ENCODE measurements at places on chromosomes 1 and 21. TPM values are rescaled to one million over a fixed set of nuclear protein-coding genes. Genes with fewer than 3 reads are reported as not detected.

GRCh38 chr1:231702331-231702730 is 75.7 kb downstream of the DISC1 start:
- no peak for DNase-seq

Gene GRHL3
- 0.03 TPM for total RNA-seq

Gene LRRC38
- 0.71 TPM for total RNA-seq

DNA sequence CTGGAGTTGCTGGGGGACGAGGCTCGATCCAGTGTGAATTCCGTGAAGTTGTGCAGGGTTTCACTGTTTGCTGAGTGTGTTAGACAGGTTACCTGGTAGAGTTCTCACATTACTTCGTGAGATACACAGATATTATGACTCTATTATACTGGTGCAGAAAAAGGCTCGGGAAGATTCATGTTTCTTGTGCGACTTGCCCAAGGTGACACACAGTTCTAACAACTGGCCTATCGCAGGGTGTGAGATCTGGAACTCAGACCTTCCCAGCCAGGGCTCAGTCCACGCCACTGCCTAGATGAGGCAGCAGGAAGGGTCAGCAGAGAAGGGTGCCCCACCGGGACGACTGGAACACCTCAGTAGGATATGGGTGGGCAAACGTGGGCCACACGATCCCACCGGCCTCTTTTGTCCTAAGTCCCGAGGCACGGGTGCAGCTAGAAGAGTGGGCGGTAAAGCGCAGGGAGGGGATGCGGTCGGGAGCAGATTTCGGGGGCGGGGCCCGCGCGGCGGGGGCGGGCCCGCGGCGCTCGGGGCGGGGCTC is 296 bp upstream of the RNPEP start:
- DNase-seq = no peak

DNA sequence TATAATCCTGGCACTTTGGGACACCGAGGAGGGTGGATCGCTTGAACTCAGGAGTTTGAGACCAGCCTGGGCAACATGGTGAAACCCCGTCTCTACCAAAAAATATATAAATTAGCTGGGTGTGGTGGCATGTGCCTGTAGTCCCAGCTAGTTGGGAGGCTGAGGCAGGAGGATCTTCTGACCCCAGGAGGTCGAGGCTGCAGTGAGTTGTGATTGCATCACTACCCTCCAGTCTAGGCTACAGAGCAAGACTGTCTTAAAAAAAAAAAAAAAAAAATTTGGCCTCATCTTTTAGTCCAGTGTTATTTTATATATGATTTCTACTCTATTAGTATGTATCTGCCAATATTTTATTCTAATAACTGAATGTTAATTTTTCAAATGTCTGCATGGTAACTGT is 59.7 kb downstream of the PPP2R5A start:
- no peak for DNase-seq

DNA sequence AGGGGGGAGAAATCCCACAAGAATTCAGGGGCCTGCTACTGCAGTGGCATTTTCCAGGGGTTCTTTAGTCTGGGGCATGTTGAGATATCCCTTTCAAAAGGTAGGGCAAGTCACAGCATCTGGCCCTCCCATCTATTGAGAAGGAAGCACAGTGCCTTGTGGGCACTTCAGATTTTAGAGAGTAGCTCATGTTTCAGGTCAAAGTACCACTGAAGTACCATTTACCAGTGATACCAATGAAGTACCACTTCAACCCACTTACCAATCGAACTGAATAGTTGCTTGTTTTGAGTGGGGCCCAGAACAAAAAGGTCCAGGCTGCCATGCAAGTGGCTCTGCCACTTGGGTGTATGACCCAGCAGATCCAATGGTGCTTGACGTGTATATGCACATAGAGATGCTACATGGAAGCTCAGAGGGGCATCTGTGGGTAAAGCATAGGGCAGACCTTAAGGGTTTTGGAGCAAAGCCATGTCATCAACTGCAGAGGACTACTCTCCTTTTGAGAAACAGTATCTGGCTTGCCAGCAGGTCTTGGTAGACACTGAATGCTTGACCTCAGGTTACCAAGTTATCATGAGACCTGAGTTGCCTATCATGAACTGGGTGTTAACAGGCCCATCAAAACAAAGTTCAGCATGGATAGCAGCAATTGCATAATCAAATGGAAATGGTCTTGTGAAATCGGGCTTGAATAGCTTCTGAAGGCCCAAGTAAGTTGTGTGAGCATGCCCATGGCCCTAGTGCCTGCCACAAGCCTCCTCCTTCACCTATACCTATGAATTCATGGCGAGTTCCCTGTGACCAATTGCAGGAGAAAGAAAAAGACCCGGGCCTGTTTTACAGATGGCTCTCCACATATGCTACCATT is 23.5 kb downstream of the PLA2G2D start:
- no peak for DNase-seq

- no peak for DNase-seq
Measured at GRCh38 chr1:156257711-156258110, 9.9 kb upstream of the PAQR6 start.

GRCh38 chr1:32215629-32216480 is 6.3 kb downstream of the TMEM234 start:
- DNase-seq = peak; percentile 65

Gene AVPR1B
- total RNA-seq = not detected

GRCh38 chr1:41325801-41326200 is 35.4 kb upstream of the FOXO6 start:
- DNase-seq = peak; percentile 34

DNA sequence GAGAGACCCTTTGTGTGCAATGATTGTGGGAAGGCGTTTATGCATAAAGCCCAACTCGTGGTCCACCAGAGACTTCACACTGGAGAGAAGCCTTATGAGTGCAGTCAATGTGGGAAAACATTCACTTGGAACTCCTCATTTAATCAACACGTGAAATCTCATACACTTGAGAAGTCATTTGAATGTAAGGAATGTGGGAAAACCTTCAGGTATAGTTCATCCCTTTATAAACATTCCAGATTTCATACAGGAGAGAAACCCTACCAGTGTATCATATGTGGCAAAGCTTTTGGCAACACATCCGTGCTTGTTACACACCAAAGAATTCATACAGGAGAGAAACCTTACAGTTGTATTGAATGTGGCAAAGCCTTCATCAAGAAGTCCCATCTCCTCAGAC is 15.5 kb downstream of the ZNF684 start:
- no peak for DNase-seq

Gene CCNL2
- total RNA-seq = 74.6 TPM

Gene FBXO28
- 39.2 TPM for total RNA-seq

Gene AADACL3
- not detected for total RNA-seq

DNA sequence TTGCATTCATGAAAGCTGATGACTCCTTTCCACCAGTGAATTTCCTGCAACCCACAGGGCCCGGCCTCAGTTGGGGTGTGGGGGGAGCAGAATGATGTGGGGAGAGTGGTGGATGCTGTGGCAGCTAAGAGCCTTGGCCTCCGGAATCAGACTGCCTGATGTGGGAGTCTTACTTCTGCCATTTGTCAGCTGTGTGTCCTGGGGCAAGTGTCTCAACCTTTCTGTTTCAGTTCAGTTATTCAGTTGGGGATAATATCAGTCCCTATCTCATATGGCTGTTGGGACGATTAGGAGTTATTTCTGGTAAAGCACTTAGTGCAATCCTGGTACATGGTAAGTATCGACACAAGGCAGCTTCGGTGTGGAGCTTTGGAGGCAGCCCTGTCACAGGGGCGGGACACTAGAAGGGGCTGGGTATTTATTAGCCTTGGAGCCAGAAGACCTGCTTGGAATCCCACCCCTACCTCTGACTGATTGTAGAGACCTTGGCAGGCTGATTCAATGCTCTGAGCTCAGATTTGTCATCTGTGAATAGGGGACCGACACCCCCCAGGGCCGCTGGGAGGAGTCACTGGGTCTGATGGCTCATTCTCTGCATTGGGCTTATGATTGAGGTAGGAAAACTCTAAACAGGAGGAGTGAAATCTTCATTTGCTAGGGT is 19.6 kb downstream of the ARHGEF10L start:
- no peak for DNase-seq

Gene SMPDL3B
- total RNA-seq = 0.34 TPM

Gene KRTAP11-1
- not detected for total RNA-seq

GRCh38 chr21:27220416-27220815 is 253.5 kb upstream of the ADAMTS5 start:
- no peak for DNase-seq

Gene URB2
- 31.8 TPM for total RNA-seq

All from HT1080 (cell line).